ENCODE measurements at places on chromosomes 4 and X.

DNA sequence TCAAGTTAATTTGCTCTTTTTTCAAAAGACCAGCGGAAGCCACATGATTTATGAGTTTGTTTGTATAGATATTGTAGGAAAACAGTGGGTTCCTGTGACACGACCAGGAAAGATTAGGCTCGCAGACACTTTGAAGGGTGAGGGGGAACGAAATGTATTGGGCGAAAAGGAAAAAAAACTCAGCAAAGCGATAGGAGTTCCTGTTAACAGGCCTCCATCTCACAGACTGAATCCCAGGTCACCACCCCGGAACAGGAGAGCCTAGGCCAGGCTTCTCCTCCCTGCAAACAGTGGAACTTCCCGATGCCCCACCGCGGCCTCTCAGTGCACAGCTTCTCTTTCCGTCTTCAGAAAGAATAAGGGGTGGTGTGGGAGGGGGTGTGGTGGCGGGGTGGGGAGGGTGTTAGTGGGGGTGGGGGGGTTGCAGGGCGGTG is 181.8 kb upstream of the GPRIN3 start:
- no peak for DNase-seq

DNA sequence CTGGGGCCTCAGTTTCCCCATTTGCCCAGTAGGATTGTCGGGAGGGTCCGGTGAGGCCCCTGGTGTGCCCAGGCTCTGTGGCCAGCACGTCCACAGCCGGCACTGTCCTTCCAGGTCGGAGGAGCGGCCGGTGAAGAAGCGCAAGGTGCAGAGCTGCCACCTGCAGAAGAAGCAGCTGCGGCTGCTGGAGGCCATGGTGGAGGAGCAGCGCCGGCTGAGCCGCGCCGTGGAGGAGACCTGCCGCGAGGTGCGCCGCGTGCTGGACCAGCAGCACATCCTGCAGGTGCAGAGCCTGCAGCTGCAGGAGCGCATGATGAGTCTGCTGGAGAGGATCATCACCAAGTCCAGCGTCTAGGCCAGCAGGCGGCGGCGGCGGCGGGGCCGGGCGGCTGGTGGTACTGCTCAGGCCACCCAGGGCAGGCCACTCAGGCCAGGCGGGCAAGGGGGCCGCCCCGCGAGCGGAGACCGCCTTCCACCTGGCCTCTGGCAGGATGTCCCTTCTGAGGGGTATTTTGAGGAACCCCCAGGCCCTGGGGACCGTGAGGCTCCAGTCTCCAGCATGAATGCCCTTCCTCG is 6.7 kb downstream of the MSANTD1 start:
- DNase-seq, result no peak

- DNase-seq, result peak; percentile 34
Measured at GRCh38 chrX:65677954-65678469, 10.6 kb downstream of the MSN start.

- no peak for DNase-seq
Measured at GRCh38 chr4:88002786-88003185, 4.6 kb upstream of the PKD2 start.

- DNase-seq, result no peak
Measured at GRCh38 chrX:78658845-78659744, at the start of gene RTL3. RTL3 (minus strand) TSS chrX:78659328; CDS start chrX:78658420, 908 bp downstream.

- no peak for DNase-seq
Measured at GRCh38 chr4:27132497-27132896, 271.9 kb downstream of the STIM2 start.

- no peak for DNase-seq
Measured at GRCh38 chrX:9414416-9414815, 50.4 kb upstream of the TBL1X start.
